Activated CD4-positive, CD25-positive, alpha-beta regulatory T cell treated with anti-CD3 and anti-CD28 coated beads, Interleukin-2, amount 50 U/mL, for 72 hours (primary cell): ENCODE measurements at places on chromosomes 1 and 21.
A peak's percentile ranks its signal among the peaks of the same experiment; 100 is the strongest.

GRCh38 chr1:202145068-202145743 is 669 bp upstream of the ARL8A start:
- DNase-seq = peak; percentile 55

GRCh38 chr21:32411350-32412161 is 950 bp upstream of the EVA1C start:
- DNase-seq = peak; percentile 72

DNA sequence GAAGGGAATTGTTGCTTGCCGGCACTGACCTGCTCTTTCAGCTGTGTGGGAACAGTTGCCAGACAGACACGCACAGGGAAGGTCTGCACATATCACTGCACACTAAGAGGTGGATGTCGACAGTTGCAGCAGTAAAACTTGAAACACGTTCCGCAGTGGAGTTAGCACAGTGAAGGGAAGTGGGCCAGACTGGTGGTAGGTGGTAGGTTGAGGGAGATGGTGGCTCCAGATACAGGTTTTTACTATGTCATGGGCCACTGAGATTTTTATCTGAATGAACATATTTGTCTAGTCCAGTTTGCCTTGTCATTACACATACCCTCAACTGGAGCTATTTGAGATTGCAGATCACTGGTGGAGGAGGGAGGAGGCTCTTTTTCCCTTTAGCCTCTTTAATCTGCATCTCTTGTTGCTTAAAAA is 13.5 kb downstream of the MRPS6 start:
- no peak for DNase-seq

- DNase-seq = no peak
These were observed 19.6 kb downstream of the CDC42BPA start for GRCh38 chr1:227298512-227299240.

GRCh38 chr1:86430376-86430775 is 6.4 kb downstream of the CLCA2 start:
- no peak for DNase-seq

DNA sequence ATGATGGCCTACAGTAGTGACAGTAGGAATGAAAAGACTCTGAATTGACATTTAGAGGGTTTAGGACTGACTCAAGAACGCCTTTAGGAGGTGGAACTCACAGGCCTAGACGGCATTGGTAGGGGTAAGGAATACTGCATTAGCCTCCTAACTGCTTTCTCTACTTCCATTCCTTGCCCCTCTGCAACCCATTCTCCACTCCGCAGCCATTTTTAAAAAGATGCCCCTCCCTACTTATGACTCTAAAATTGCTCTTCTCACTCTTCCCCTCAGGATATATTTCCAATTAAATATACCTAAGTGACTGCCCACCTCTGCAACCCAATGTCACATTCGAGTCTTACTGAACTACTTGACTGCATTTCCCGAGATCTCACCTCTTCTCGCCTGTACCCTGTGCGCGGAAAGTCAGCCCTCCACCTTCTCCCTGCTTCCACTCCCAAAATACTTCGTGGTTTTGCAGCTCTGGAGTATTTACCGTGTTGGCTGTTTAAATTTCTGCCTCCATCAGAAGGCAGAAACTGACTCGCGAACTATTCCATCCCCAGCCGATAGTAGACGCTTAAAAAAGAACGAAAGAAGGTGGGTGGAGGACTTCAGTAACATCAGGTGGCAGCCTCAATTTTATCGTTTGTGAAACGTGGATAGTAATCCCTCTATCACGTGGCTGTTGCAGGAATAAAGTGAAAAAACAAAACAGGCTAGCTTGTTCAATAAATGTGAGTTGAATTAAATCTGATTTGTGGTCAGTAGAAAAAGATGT is 1.1 kb upstream of the YBX1 start:
- no peak for DNase-seq

GRCh38 chr1:46263146-46263545 is 15.6 kb downstream of the RAD54L start:
- no peak for DNase-seq

- no peak for DNase-seq
These were observed 74.3 kb downstream of the SLC16A1 start for GRCh38 chr1:112881742-112882127.
